ENCODE measurements at places on chromosomes 12 and 14. TPM values are rescaled to one million over a fixed set of nuclear protein-coding genes. Genes with fewer than 3 reads are reported as not detected.

Gene TUNAR
- total RNA-seq: not detected

Gene KRT73
- not detected for total RNA-seq

Gene SMCO2
- total RNA-seq: not detected

Gene PLBD2
- 411 TPM for total RNA-seq

Gene OXA1L
- total RNA-seq: 150 TPM

GRCh38 chr12:110348431-110349059 lies 55.0 kb downstream of the ANAPC7 start:
- no peaks in the 10 kb centered on the region for H3K4me1 ChIP-seq
- H3K36me3 ChIP-seq: no peaks in the 10 kb centered on the region
- DNase-seq: no peak
- no peak overlapping the region for H3K27ac ChIP-seq
- no peak overlapping the region for H3K4me3 ChIP-seq

DNA sequence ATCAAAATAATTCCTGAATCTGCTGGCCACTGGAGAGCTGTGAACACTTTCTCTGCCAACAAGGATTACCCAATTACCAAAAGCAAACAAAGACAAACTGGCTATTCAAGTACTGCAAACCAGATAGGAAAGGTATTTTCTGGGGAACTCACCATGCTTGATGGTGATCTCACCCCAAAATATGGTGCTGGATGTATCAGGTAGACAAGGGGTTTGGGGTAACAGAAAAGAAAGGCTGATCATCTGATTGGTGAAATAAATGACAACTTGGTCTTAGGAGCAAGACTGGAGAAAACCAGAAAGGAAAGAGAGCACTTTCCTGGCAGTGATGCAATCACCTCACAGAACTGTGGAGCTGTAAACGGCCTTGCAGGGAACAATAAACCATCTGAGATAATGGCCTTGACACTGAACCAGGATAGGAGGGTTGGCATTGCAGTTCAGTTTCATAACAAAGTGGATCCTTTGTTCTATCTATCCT lies 31.0 kb upstream of the NPFF start:
- peak overlapping the region; percentile 30 for H3K27ac ChIP-seq
- H3K4me1 ChIP-seq: peaks cover 12% of the 10 kb centered on the region
- no peaks in the 10 kb centered on the region for H3K27me3 ChIP-seq
- no peak overlapping the region for H3K4me3 ChIP-seq
- DNase-seq: peak; percentile 84

GRCh38 chr14:90547250-90547649 lies 150.4 kb downstream of the CALM1 start:
- H3K36me3 ChIP-seq: no peaks in the 10 kb centered on the region
- no peak overlapping the region for H3K27ac ChIP-seq
- no peak overlapping the region for H3K4me3 ChIP-seq

DNA sequence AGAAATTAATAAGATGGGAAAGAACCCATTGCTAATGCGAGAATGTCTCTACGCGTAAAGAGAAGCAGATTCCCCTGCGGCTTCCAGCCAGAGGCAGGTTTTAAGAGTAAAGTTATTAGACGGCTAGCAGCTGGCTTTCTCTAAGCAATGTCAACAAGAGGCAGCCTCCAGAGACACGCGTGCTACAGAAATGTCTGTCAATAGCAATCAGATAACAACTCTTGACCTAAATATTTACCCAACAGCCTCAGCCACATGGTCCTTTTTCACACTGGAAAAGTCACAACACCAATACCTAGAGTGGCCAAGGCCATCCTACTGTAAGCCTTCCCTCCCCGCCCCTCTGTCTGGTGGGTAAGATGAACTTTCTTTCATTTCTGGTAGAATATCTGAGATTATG lies 146.0 kb upstream of the SFSWAP start:
- no peaks in the 10 kb centered on the region for H3K27me3 ChIP-seq
- H3K36me3 ChIP-seq: no peaks in the 10 kb centered on the region
- H3K27ac ChIP-seq: no peak overlapping the region
- no peak for DNase-seq
- no peaks in the 10 kb centered on the region for H3K4me1 ChIP-seq
- H3K4me3 ChIP-seq: no peak overlapping the region

DNA sequence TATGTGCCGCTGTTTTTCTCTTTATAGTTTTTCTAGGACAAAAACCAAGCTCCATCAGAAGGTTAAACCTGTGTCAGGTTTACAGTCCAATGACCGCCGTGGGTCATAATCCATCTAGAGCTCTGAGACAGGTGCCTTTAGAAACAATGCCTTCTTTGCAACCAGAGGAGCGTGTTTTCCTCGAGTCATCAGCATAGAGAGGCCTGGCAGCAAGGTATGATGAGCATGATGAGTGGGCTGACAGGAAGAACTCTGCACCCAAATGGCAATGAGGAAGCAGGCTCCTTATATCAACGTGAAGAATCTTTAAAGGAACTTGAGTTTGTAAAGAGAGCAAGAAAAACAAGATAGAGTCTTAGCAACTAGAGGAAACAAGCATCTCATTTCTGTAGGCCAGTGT lies 60.5 kb upstream of the NUDT4 start:
- H3K36me3 ChIP-seq: no peaks in the 10 kb centered on the region
- H3K4me1 ChIP-seq: peaks cover 14% of the 10 kb centered on the region
- no peak for DNase-seq

DNA sequence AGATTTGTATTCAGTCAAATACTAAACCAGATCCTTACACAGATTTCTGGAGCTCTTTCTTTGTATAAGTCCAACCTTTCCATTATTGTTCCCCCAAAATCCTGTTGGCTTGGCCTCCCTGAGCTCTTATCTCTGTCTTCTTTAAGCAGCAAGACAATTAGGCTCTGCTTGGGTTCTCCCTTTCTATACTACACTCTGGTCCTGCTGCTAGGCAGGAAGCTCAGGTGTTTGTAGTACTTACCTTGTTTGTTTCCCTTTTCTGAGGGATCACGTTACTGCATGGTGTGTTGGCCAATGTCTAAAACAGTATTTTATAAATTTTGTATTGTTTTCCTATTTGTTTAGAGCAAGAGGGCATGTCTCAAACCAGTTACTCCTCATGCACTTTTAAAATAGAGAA lies 192.9 kb downstream of the PRKD1 start:
- no peak for DNase-seq
- H3K36me3 ChIP-seq: no peaks in the 10 kb centered on the region
- no peak overlapping the region for H3K4me3 ChIP-seq
- H3K4me1 ChIP-seq: peaks cover 7% of the 10 kb centered on the region
- no peaks in the 10 kb centered on the region for H3K27me3 ChIP-seq
- no peak overlapping the region for H3K27ac ChIP-seq

- no peaks in the 10 kb centered on the region for H3K36me3 ChIP-seq
- no peaks in the 10 kb centered on the region for H3K27me3 ChIP-seq
- DNase-seq: no peak
- no peak overlapping the region for H3K27ac ChIP-seq
- H3K4me3 ChIP-seq: no peak overlapping the region
Observed at GRCh38 chr12:685388-685787, 22.1 kb upstream of the NINJ2 start.

DNA sequence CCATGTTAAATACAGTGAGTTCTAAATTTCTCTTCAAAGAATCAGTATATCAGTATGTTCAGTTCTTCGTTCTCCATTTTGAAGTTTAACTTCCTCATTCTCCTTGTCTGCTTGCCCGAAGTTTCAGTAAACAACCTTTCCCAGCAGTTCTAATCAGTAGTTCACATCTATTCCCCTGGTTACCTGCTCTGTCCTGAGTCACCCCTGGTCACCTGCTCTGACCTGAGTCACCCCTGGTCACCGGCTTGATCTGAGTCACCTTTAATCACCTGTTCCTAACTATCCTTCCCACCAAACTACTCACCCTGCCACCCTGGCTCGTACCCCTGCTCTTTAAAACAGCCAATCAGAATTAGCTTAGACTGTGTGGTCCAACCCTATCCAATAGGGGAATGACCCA lies 9.4 kb upstream of the OR10G3 start:
- peaks cover 4% of the 10 kb centered on the region for H3K27me3 ChIP-seq
- H3K4me1 ChIP-seq: no peaks in the 10 kb centered on the region
- H3K27ac ChIP-seq: no peak overlapping the region
- no peak overlapping the region for H3K4me3 ChIP-seq
- DNase-seq: no peak

- H3K4me3 ChIP-seq: no peak overlapping the region
- no peak overlapping the region for H3K27ac ChIP-seq
- DNase-seq: no peak
- H3K27me3 ChIP-seq: no peaks in the 10 kb centered on the region
- no peaks in the 10 kb centered on the region for H3K4me1 ChIP-seq
Observed at GRCh38 chr14:81723956-81724355, 190.3 kb upstream of the SEL1L start.

GRCh38 chr14:96217376-96217913 lies 12.8 kb downstream of the BDKRB2 start:
- H3K27ac ChIP-seq: no peak overlapping the region
- H3K4me3 ChIP-seq: no peak overlapping the region
- peak; percentile 62 for DNase-seq
- no peaks in the 10 kb centered on the region for H3K36me3 ChIP-seq

DNA sequence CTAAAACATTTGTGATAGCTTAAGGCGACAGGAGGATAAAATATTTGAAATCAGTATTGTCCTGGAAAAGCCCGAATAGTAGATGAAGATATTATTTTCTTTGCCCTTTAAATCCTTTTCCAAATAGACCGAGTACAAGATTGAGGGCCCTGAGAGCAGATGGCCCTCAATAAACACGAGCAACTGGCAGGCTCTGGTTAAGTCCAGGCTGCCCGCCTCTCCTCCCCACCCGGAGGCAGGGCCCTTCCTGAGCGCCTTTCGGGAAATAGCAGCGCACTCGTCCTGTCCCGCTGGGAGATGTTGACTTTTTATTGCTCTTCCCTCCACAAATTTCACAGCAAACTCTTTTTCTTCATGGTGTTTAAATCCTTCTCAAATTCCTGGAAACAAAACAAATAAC lies 50.8 kb upstream of the MAX start:
- H3K36me3 ChIP-seq: no peaks in the 10 kb centered on the region
- H3K27ac ChIP-seq: no peak overlapping the region
- no peaks in the 10 kb centered on the region for H3K4me1 ChIP-seq
- no peak overlapping the region for H3K4me3 ChIP-seq

- no peak for DNase-seq
- H3K27me3 ChIP-seq: no peaks in the 10 kb centered on the region
- H3K4me1 ChIP-seq: no peaks in the 10 kb centered on the region
- H3K4me3 ChIP-seq: no peak overlapping the region
- H3K27ac ChIP-seq: no peak overlapping the region
Observed at GRCh38 chr14:21734457-21735074, 60.9 kb upstream of the OR4E1 start.
